ENCODE measurements at places on chromosomes 16 and 17. TPM values are rescaled to one million over a fixed set of nuclear protein-coding genes. Genes with fewer than 3 reads are reported as not detected.

EFCAB13 gene
- total RNA-seq, result 9.2 TPM

- no peak for DNase-seq
Observed at GRCh38 chr16:81210807-81211206, 27.7 kb upstream of the BCO1 start.

- no peak for DNase-seq
Observed at GRCh38 chr17:17052462-17053221, 10.4 kb downstream of the MPRIP start.

DNA sequence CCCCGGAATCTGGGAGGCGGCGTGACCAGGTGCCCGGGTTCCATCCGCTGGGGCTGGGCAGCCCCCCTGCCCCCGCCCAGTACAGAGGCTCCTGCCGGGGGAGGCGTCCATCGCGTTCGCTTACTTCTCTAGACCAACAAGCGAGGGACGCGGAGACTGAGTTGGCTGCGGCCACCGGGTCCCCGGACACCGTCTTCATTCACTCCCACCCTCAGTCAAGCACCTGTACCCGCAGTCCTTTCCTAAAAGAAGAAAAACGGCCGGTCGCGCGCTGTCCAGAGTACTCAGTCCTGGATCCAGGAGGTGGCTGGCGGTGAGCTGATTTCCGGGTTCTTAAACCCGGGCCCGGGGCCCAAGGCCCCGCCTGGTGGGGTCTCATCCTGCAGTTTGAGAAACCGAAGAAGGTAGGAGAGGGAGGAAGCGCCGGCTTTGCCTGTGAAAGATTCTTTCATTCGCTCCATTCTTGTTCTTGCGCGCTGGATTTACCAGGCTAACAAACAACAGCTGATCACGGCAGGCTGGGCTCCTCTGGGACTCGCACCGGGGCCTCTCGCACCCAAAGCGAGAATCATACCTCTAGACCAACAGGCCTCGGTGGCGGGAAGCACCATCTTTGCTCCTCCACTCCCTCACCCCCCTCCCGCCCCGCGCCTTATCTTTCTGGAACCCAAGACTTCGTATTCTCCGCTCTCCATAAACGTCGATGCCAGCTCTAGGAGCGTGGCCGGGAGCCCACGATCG lies 17.4 kb upstream of the OR1F1 start:
- no peak for DNase-seq

DNA sequence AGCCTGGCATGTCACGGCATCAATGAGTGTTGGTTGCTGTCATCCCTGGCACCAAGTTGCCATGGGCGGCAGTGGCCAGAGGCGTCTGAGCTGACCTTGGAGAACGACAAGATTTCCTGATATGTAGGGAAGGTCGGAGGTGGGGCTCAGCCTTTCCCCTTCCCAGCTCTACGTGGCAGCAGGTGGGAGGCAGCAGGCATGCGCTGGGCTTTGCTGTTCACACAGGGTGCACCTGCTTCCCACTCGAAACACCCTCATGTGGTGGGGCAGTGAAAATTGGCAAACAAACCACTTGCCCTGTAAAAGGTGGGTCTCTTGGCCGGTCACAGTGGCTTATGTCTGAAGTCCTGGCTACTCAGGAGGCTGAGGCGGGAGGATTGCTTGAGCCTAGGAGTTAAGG lies 12.3 kb upstream of the TFAP4 start:
- DNase-seq, result no peak
